Activated B cell treated with CpG ODN at 0.5 μM for 24 hours (primary cell): ENCODE measurements at places on chromosomes 12 and 14.
A peak's percentile ranks its signal among the peaks of the same experiment; 100 is the strongest.

- DNase-seq = no peak
Measured at GRCh38 chr12:449203-449602, 10.5 kb upstream of the B4GALNT3 start.

GRCh38 chr14:93708800-93709199, 79.5 kb downstream of the PRIMA1 start:
- no peak for DNase-seq

DNA sequence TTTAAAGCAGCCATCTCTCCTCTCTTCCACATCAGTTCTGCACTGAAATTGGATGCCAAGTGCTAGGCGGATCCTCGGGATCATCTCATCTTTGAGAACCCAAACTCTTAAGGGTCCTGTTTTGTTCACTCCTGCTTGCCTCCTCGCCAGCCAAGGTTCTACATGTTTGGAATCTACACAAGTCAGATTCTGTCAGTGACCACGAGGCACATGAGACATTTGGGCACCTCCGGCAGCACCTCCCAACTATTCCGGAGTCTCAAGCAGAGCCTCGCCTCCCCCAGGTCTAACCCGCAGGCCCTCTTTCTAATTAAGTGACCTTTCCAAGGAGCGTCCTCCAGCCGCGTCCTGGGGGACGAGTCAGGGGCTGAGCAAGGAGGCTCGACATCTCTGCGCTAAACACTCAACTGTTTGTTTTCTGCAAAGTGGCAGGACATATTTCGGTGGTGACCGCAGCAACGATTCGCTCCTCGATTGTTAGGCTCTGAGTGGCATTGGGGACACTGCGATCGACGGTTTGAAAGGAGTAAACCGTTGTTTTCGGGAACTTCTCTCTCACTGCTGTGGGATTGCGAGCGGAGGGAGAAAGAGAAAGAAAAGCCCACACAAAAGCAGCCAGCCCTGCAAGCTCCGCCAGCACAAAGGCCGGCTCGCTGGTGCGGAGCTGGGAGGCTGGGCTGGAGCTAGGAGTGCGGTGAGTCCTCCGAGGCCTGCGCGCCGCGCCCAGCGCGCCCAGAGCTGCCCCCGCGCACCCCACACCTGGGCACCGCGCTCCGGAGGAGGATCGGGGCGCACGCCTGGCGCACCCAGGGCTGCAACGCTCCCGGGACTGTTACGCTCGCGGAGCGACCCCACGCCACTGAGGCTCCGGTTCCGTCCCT, 640 bp downstream of the ARMH4 start:
- peak; percentile 37 for DNase-seq

DNA sequence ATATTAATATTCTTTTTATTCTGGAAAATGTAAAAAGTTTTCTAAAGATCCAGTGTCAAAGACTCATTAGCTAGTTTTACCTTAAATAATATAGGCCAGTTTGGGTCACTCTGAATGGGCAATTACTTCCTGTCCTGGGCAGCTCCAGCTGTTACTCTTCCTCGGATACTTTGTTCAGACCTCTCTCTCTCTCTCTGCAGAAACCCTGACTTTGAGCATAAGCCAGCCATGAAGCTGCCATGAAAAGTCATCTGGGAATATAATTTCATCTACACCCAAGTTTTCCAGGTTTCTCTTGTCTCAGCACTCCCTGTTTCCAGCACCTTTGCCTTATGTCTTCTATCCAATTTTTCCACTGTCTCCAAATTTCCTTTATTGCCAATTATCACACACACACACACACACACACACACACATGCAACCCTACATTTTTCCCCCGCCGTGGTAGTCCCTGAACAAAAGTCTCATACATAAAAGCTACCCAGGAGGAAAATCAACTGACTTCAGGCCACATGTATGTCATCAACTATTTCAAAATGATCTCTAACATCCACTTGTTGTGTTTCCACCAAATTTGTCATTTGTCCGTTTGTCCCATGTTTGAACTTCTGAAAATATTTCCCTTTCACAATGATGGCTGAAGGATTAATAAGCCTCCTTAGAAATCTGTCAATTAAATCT, 318.1 kb downstream of the SSPN start:
- DNase-seq = no peak

- no peak for DNase-seq
Measured at GRCh38 chr14:89000007-89000942, 175.8 kb downstream of the TTC8 start.

DNA sequence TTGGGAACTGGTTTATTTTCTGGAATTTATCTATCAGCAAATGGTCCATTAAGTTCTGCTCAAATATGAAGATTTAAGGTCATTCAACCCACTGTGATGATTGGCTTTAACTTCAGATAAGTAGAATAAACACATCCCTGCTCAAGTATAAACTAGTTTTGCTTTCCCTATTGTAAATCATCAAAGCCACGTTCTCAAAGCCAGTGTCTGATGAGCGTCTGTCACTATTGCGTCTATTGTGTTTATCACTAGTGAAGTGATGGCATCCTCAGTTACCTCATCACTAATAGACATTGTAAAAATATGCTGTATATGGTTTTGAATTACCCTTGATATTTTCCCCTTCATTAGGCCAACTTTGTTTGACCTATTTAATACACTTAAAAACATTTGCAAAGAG, 351.3 kb downstream of the BCAT1 start:
- no peak for DNase-seq

- DNase-seq = peak; percentile 75
Measured at GRCh38 chr14:54565785-54566409, 1.0 kb upstream of the SAMD4A start.

- DNase-seq = no peak
Measured at GRCh38 chr12:65175385-65175784, 6.0 kb downstream of the LEMD3 start.

DNA sequence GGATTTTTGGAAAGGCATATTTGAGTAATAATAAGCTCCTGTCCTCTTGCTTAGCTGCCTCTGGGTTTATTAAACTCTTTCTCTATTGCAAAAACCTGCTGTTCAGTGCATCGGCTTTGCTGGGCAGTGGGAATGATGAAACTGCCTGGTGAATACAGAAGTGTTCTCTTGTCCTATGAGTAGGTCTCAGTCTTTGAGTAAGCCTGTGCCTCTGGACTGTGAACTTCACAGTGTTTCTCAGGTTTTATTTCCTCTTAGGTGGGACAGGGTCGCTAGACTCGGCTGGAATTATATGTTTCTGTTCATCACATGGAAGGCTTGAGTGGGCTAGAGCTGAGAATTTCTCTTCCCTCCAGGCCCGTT, 46.4 kb downstream of the CRADD start:
- DNase-seq = no peak

- DNase-seq = no peak
Measured at GRCh38 chr12:119913536-119914330, 36.6 kb upstream of the CIT start.

DNA sequence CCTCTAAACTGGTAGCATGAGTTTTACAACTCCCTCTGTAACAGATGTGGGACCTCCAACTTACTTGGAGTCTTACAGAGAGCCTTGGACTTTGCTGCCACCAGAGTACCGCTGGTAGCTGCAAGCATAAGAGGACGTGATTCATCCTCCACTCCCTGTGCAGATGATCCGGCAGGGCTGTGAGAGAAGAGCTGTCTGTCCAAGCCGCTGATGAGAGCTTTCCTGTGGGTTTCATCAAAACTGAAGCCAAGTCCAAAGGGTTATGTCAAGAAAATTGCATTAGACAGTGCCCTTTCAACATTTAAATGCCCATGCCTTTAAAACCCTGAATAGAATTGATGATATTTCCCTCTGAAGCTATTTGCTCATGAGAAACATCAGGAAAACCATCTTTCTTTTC, 85.8 kb downstream of the LLPH start:
- no peak for DNase-seq

- DNase-seq = no peak
Measured at GRCh38 chr14:52900731-52901130, 50.1 kb downstream of the FERMT2 start.

DNA sequence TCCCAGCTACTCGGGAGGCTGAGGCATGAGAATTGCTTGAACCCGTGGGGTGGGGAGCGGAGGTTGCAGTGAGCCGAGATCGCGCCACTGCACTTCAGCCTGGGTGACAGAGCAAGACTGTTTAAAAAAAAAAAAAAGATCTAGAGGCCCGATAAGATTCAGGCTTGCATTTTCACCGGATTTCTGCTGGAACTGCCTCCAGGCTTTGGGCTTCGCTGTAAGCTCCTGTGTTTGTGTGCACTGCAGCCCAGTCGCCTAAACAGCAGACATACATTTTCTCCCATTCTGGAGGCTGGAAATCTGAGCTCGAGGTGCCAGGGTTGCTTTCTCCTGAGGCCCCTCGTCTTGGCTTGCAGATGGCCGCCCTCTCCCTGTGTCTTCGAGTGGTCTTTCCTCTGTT, 12.2 kb downstream of the BRI3BP start:
- no peak for DNase-seq

DNA sequence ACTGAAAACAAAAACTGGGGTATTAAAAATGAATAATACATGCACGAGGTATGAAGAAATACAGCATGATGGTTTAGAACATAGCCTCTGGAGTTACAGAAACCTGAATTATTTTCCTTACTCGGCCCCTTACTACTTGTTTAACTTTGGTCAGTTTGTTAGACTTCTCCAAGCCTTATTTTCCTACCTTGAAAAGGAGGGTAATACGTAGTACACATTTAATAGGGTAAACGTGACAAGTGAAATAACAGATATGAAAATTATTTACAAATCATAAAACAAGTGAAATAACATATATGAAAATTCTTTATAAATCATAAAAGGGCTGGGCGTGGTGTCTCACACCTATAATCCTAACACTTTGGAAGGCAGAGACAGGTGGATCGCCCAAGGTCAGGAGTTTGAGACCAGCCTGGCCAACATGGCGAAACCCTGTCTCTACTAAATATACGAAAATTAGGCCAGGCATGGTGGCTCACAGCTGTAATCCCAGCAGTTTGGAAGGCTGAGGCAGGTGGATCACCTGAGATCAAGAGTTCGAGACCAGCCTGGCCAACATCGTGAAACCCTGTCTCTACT, 11.4 kb upstream of the PKP2 start:
- DNase-seq = no peak

DNA sequence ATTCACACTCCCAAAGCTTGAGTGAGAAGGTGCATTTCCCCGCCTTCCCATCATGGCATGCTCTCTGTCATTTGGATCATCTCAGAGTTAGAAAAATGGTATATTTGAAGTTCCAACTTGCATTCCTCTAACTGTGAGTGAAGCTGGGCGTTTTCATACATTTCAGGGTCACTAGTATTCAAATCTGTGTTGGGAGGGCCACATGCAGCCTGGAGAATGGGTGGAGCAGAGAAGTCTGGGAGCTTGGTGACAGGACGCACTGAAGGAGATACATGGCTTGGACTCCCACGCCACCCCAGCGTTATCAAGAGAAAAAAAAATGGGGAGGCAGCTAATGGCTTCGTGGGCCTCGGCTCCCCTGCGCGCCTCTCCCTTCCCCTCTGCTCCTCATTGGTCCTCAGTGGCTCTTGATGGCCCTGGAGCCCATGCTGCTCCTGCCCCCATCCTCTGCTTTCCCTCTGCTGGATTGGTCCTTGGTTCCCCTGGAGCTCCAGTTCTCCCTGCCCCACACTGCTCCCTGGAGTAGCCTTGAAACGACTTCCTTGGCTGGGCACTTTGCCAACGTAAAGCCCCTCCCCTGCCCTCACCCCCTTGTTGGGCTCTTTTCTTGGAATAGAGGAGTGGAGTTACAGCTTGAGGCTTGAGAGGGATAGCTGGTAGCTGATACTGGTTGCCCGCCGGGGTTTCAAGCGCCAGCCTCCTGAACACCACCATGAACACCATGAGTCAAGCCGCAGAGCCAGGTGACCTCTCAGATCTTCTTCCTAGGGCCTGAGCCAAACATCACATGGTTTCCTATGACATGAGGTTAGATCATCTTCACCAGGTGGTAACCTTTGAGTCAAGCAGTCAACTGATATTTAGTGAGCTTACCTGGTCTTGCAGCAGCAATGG, 139.6 kb downstream of the PRKCH start:
- no peak for DNase-seq

DNA sequence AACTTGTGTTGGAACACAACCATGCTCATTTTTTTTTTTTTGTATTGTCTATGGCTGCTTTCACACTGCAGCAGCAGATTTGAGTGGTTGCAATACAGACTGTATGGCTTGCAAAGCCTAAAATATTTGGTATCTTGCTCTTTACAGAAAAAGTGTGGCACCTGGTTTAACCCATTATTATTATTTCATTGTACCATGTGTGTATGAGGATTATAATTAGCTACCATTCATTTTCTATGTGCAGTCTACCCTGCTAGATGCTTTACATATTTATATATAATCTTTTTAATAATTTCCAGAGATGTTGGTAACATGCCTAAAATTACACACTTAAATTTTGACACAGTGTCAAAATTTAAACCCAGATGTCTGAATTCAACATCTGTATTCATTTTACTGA, 37.7 kb downstream of the SPATS2 start:
- DNase-seq = no peak
